ENCODE measurements at places on chromosomes 3 and 15.

DNA sequence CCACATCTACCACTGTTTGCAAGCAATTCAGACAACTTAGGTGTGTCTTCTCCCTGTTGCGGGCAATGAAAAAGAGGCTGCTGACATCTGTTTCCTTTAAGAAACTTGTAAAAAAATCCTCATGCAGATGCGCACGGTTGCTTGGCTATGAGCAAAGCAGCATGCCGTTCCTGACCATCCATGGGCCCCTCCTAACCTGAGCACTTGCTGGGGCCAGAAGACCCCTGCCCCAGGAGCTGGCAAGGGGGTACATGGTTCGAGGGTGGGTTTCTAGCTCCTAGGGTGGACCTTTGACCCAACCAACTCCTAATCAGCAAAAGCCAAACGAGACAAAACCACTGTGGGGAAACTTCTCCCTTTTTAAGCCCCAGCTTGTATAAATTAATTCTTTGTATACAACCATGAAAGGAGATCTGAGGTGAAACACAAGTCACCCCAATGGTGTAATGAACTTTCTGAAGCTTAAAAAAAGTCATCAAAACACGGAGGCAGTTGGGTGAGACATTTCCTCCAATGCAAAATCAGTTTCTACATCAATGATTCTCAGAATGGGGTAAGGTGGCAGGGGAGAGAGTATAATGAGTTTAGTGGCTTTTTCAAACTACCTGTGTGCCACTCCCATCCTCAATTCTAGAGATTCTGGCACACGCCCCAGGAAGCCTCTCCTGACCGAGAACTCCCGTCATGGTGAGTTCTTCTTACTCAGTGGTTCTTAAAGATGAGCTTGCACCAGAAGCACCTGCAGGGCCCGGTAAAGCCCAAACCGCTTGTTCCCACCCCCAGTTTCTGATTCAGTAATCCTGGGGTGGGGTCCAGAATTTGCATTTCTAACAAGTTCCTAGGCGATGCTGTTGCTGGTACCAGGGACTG, 44.1 kb downstream of the CPN2 start:
- DNase-seq, result no peak

- no peak for DNase-seq
These were observed 55.4 kb downstream of the ATP13A4 start for GRCh38 chr3:193499136-193499770.

- peak; percentile 77 for DNase-seq
These were observed 563 bp downstream of the PXYLP1 start for GRCh38 chr3:141231952-141232823.

DNA sequence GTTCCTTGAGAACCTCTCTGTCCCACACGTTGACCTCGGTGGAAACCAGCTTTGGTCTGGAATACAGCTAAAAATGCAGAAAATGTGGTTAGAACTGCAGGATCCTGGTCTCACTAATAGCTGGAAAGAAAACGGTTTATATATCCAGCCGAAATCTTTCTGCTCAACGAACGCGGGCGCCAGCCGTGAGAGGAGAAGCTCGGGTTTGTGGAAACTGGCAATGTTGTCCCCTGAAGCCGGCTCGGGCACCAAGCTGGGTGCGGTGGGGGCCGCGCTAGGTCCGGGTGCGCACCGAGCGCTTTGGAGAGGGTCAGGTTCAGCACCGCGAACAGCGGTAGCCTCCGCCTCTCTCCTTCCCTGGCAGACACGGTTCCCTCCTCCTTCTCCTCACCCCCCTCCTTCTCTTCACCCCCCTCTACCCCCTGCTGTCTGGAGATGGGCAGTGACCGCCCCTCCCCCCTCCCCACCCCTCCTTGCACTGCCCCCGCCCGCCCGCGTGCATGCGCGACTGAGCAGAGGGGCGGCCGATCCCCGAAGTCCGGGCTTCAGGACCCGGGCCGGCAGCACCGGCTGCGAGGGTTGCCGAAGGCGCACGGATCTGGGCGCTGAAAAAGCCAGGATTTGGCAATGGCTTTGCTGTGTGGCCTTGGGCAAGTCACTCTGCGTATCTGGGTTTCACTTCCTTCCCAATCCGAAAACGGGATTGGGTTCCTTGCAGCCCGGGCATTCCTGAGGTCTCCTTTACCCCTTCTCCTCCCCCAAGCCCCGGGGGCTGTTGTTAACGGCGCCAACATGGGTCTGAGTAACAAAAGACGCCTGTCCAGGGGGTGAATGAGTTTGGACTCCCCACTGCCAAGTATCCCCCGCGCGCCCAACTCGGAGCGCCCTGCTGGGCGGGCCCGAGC, at the start of gene SKOR1:
Gene SKOR1, plus strand, starts transcription at position 534 of the 905 bp plus-strand sequence. Its CDS starts 94 bp downstream, at position 628.
- DNase-seq, result no peak

- no peak for DNase-seq
These were observed 145.8 kb upstream of the THRB start for GRCh38 chr3:24640330-24640877.

- peak; percentile 46 for DNase-seq
These were observed 59.4 kb downstream of the TMEM44 start for GRCh38 chr3:194573680-194574437.

DNA sequence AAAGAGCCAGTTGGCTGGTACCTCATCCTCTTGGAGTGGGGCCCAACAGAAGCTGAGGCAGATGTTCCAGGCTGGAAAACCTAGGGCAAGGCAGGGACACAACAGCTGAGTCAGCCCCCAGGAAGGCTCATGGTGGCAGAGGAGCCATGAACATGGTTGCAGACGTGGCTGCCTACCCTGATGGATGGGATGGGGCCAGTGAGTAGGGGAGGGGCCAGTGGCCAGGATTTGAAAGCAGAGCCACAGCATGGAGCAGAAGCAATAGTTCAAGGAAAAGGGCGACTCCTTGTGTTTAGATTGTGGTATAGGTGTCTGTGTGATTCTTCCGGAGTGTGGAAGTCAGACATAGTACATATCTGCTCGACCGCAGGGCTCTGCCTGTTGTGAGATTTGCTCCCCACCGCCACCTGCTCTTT, 24.2 kb downstream of the PXYLP1 start:
- DNase-seq, result no peak

GRCh38 chr3:18223974-18224373, 201.2 kb downstream of the SATB1 start:
- no peak for DNase-seq

DNA sequence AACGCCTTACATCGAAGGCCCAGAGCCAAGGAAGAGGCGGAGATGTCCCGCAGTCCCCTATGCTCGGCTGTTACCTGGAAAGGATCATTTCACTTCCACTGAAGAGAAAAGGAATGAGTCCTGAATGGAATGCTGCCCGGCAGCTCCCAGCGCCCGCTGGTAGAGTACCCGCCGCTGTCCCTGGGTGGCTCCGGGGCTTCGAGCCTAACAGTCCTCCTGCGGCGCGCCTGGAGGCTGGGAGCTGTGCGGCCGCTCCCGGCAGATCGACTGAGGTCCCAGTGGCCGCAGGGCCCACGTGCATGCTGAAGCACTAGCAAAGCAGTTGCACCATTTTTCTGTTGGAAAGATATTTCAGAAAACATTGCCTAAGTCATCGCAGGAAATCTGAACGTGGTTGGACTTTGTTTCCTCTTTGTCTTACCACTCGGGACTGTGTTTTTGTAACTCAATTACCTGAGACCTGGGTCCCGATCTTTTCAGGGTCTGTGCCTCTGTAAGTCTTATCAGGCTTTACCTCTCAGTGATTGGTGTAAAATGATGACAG, 984 bp downstream of the RNU6-1 start:
- peak; percentile 91 for DNase-seq

- DNase-seq, result no peak
These were observed 19.4 kb downstream of the TMOD3 start for GRCh38 chr15:51848811-51849210.

GRCh38 chr3:40071683-40072238, 237.7 kb upstream of the EIF1B start:
- DNase-seq, result no peak

GRCh38 chr3:139005356-139005993, 593 bp downstream of the PRR23A start:
- DNase-seq, result no peak

GRCh38 chr3:149476225-149476624, 1.7 kb downstream of the TM4SF4 start:
- DNase-seq, result no peak

GRCh38 chr3:38645076-38645475, 4.4 kb downstream of the SCN5A start:
- DNase-seq, result no peak

DNA sequence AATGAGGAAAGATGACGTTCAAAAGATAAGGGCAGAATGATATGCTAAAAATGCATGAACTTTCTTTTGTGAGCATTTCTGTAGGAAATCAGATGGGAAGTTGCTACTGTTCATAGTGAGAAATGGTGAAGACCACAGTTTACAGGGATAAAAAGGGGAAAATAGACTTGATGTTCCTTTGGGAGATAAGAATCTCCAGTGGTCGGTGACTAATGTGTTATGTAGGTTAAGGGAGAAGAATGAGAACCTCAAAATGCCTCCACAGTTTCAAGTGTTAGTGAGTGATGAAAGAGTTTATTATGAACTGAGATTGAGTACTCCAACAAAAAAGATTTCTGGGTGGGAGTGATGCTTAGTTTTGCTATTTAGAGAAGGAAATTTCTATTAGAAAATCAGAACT, 247.2 kb downstream of the LSAMP start:
- DNase-seq, result no peak

DNA sequence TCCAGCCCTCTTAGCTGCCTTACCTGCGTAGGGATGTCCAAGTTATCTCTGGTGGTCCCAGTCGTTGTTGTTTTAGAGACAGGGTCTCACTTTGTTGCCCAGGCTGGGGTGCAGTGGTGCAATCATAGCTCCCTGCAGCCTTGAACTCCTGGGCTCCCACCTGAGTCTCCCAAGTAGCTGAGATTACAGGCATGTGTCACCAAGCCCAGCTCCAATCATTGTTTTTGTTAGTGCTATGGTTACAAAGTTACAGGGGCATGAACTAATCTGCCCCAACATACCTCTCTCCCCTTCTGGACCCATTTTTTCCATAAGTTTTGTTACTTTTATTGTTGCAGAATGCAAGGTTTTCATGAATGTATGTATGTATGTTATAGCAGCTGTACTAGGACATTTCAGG, 54.7 kb downstream of the CTDSPL2 start:
- DNase-seq, result no peak

DNA sequence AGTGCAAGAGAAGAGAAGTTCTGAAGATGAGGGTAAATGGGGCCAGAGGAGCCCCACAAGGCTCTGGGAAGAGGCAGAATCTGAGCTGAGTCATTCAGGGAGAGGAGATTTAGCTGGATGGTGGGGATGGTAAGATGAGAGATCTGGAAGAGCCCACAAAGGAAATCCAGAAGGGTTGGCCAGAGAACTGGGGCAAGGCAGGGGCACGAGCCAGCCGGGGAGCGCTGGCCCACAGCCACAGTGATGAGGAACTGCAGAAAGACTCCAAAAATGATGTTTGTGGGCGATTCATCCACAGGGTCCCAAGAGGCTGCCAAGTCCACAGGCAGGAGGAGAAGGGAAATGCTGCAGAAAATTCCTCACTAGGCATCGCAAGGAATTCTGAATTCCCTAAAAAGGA, 75.9 kb upstream of the ATP2B2 start:
- DNase-seq, result no peak

DNA sequence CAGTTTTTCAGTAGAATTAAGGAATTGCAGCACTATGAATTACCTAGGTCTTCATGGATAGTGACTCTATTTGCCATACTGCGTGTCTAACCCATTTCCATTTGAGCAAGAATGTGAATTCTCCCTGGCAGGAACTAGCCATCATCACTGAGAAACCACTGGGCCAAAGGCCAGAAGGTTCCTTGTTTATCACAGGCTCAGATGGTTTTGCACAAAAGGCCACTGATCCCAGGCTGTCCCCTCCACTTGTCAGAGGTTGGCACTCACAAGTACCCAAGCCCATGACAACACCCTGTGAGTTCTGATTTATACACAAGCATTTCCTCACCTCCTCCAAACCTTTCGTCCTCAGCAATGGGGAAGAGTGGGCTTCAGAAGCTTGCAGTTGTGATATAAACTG, 131.8 kb downstream of the FOXB1 start:
- DNase-seq, result no peak

- DNase-seq, result no peak
These were observed 29.8 kb downstream of the CCR3 start for GRCh38 chr3:46272028-46272451.

- DNase-seq, result no peak
These were observed 36.3 kb downstream of the LRIG1 start for GRCh38 chr3:66464512-66464894.

DNA sequence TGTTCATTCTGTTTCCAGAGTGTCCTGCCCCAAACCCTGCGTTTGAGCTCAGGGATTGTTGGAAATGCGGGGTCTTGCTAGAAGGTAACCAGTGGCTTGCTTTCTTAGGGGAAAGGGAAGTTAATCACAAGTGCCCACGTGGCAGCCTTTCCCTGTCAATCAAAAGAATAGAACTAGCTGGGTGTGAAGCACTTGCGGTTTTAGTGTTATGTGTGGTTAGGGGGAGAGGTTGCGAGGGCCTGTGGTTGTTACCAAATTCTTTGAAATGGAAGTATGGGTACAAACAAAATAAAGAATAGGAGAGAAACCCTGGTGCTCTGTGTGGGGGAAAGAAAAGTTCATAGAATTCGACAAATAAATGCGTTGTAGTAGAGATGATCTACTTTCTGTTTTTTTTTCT, 67.6 kb downstream of the FNDC3B start:
- DNase-seq, result no peak

DNA sequence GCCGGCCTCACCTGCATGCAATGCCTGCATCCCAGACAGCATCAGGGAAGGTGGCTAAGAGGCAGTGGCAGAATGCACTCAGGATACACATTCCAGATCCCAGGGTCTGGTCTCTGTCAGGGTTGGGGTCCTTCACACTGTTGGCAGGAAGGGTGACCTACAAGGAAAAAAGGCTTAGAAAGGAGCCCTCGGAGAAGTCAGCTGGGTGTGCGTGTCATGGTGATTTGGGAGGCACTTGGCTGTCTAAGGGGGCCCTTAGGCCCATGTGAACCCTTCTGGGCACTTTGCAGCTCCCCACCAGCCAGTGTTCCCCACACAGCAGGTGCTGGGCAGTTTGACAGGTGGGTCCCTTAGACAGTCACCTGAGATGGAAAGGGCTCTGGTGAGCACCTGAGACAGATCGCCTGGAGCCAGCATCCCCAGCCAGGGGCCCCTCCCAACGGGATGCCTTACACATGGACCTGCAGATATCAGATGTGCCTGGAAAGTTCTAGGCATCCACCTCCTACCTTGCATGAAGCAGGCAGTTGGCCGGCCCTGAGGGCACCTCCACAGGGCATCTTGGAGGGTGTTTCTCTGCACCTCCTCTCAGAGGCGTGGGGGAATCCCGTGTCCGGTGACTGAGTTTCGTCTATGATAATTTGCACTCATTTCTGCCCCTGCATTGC, 131.6 kb downstream of the LRRK1 start:
- DNase-seq, result no peak

GRCh38 chr3:171058058-171058457, 31.5 kb upstream of the SLC2A2 start:
- no peak for DNase-seq
